ENCODE measurements at places on chromosomes 7 and 10.

DNA sequence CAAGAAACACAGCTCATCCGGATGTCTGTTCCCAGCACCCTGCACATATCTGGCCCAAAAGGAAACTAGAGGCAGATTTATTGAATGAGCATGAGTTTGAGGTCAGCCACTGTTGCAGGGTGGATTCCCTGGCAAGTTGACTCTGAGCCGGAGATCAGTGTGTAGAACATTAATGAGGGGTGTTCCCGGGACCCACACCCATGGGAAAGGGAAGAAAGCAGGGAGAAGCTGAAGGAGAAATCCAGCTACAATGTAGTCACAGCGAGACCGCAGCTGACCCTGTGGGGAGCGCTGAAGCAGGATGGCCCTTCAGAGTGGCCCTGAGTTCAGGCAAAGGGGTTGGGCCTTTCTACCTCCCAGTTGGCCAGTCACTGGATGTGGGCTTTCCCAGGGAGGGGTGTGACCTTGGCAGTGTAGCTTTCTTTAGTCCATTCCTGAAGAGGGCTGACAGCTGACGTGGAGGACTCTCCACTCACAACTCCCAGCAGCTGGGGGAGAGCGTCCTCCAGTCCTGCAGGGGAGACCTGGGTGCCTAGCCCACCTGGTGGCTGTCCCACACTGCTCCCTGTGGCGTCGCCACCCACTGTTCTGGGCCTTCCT lies 324.2 kb upstream of the ZMIZ1 start:
- DNase-seq: no peak

GRCh38 chr10:67883710-67884312 lies 645 bp upstream of the SIRT1 start:
- DNase-seq: no peak

DNA sequence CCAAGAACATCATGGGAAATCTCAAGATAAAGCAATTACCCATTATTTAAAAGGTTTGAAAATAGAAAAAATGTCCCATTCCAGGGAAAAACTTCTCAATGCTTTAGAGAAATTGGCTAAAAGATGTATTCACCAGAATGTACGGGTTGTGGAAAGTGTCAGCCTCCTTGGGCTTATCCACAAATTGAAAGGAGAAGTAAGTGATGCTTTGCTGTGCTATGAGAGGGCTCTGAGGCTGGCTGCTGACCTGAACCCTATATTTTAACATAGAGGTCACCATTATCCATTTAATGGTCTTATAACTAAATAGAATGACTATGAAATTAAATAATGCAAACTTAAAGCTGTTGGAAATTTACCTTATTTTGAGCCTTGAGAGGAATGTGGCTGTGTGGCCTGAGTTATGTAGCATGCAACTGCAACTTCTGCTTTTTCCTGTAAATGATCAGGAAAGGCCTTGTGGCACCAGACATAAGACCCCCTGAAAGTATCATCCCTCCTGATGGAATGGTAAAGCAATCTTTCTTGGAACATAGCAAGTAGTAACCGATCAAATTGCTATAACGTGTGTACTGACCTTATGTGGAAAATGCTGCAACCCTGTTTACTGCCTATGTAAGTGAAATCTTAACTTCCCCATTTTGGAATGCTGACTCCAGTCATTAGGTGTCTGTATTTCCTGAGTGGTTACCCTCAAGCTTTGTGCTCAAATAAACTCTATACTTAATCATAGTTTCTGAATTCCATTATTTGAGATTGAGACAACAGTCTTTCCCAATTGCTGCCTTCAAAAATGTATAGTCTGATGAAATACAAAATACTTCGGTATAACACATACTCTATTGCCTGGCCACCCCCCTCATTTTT lies 6.9 kb downstream of the IFIT1B start:
- DNase-seq: no peak

DNA sequence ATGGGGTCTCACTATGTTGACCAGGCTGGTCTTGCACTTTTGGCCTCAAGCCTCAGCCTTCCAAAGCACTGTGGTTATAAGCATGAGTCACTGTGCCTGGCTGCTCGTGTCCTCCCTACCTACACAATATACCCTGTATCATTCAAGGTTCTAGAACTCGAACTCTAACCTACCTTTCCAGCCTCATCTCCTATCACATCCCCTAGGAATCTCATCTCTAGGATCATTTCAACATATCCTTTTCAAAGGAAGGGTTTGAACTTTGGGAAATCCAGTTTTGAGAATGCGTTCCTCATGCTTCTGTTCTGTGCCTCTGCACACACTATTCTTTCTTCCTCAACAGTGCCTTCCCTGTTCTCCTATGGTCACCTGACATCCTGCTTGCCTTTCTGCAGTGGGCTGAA lies 87.8 kb upstream of the RHEB start:
- no peak for DNase-seq

DNA sequence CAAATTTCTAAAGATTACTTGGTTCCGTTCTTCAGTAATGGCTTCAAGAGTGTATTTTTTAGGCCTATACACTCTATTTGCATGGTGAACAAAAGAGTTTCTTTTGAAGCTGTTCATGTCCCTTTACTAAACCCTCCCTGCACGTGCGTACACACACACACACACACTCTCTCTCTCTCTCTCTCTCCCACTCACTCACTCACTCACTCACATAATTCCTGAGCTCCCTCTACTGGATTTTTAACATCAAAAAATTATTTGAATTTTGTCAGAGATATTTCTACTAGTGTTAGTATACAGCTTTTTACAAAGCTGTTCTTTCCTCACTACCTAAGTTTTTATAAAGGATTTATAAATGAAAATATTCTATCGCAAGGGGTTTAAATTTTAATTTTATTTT lies 85.9 kb downstream of the UBE3C start:
- no peak for DNase-seq

DNA sequence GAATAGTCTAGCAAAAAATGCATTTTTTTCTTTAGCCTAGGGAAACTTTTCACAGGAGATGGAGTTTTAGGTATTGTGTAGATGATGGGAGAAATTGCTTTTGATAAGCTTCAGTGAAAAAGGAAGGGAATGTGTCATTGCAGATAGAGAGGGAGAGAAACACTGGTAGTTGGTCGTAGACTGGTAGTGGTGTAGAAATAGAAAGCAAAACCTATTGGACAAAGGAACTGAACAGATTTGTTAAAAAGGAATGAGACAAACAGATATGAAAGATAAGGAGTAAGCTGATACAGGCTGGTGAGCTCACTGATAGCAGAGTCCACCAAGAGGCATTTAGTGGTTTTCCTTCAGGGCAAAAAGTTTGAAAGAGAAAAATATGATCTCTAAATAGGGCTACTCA lies 94.3 kb downstream of the ZEB1 start:
- no peak for DNase-seq

GRCh38 chr7:50497068-50497642 lies 47.0 kb upstream of the FIGNL1 start:
- no peak for DNase-seq

DNA sequence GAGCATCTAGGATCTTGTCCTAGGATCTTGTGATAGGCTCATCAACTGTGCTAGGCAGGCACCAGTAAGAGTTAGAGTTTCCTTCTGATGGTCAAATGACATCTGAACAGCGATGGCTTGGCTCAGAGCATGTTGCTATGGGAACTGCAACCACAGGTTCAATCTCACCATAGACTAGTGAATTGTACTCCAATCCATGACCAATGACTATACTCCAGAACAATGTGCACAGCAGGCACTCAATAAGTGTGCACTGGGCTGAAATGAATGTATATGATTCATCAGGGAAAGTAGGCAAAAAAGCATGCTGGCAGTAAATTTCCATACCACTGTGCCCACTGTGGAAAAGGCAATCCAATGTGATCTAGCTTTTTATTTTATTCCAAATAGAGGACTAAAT lies 163.6 kb upstream of the HPS1 start:
- no peak for DNase-seq

GRCh38 chr7:31073326-31074119 lies 21.4 kb downstream of the ADCYAP1R1 start:
- DNase-seq: no peak

DNA sequence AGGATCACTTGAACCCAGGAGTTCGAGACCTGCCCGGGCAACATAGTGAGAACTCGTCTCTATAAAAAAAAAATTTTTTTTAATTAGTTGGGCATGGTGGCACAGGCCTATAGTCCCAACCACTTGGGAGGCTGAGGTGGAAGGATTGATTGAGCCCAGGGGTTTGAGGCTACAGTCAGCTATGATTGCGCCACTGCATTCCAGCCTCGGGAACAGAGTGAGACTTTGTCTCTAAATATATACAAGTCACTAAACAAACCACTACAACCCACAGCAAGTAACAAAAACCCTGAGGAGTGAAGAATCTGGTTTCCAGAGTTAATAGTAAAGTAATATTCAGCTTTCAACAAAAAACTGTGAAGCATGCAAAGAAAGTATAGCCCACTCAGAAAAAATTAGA lies 32.7 kb upstream of the HHEX start:
- DNase-seq: no peak

- DNase-seq: no peak
Observed at GRCh38 chr10:76185471-76186301, 754.3 kb downstream of the LRMDA start.

DNA sequence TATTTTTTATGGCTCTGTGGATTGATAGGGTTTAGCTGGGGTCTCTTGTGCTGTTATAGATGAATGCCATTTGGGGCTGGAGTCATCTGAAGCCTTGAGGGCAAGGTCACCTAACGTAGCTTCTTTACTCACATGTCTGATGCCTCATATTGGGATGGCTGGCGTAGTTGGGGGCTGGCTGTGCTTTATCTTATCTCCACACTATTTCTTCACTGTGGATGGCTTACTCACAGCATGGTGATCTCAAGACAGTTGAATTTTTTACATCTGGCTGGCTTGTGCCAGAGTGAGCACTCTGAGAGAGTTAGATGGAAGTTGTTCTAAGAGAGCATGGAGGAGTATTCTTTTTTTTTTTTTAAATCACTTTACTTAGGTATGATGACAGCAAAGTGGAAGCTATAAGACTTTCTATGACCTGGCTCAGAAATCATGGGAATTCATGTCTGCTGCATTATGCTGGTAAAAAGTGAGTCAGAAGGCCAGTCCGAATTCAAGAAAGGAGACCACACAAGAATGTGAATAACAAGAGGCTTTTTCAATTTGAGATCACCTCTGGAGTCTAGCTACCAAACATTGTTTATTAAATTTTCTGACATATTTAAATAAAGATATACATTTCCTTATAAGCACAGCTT lies 252.4 kb upstream of the TPK1 start:
- DNase-seq: no peak

DNA sequence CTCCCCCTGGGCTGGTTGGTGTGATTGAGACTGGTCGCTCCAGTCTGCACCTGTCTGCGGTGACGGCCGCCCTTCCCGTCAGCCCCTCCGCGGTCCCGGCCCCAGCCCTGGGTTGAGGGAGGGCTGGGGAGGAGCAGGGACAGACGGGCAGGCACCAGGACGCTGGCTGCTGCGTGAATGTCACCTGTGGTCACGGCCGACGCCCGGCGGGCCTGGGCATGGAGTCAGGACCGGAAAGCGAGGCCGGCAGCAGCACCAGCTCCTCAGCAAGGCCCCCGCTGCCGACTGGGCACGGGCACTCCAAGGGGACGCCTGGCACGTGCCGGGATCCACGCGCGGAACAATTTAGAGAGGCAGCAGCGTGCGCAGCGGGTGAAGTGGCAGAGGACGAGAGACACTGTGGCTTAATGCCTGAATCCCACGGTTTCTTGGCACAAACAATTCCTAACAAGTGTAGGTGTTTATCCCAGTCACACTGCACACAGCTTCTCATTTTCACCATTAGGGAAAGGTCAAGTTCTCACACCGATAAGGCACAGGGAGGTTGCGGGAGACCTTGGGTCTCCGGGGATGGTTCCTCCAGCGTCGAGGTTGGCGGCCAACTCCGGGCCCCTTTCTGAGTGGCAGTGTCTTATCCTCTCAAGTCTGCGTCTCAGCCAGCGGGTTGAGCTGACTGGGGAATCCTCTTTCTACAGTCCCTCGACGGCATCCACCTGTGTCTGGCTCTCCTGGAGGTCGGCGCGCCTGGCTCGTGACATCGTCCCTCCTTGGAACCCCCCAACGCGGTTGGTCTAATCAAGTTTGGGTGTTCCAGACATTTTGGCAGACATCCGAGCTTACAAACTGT lies 66.4 kb upstream of the ADGRA1 start:
- no peak for DNase-seq

DNA sequence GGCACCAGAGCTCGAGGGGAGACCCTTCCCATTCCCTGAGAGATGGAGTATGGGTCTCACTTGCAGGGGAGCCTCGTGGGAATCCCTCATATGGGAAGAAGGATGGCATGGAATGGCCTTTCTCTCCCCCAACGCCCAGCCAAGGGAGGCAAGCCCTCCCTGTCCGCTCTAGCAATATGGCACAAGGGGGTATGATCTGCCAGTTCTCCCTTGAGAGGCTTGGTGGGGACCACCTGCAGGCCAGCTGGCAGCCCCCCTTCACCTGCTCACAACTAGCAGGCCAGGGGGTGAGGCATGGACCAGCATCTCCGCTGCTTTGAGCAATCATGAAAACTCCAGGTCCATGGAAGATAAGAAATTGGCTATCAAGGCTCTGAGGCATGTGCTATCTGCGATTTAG lies 70.8 kb downstream of the PARP12 start:
- DNase-seq: no peak

DNA sequence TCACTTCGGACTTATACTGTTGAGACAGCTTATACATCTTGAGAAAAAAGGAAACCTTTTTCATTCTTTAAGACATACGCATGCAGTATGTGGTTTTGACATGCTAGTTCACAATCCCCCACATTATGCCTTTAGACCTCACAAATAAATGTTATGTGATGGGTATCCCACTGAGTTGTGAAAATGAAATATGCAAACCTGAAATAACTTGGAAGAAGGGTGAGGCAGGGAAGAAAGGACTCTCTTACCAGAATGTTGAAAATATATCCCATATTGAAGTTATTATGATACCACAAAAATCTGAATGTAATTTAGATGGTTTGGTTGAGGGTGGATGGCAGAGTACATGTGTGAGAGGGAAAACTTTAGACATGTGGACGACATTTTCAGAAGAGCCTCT lies 379.8 kb downstream of the BBS9 start:
- no peak for DNase-seq

- DNase-seq: no peak
Observed at GRCh38 chr10:125857185-125857760, 23.8 kb downstream of the DHX32 start.

DNA sequence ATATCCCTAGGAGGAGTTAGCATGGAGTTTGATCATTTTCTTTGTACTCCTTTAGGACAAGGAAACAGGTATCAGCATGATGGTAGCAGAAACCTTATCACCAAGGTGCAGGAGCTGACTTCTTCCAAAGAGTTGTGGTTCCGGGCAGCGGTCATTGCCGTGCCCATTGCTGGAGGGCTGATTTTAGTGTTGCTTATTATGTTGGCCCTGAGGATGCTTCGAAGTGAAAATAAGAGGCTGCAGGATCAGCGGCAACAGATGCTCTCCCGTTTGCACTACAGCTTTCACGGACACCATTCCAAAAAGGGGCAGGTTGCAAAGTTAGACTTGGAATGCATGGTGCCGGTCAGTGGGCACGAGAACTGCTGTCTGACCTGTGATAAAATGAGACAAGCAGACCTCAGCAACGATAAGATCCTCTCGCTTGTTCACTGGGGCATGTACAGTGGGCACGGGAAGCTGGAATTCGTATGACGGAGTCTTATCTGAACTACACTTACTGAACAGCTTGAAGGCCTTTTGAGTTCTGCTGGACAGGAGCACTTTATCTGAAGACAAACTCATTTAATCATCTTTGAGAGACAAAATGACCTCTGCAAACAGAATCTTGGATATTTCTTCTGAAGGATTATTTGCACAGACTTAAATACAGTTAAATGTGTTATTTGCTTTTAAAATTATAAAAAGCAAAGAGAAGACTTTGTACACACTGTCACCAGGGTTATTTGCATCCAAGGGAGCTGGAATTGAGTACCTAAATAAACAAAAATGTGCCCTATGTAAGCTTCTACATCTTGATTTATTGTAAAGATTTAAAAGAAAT lies 4.8 kb downstream of the BAMBI start:
- DNase-seq: no peak

Measured in stimulated activated naive CD8-positive, alpha-beta T cell treated with anti-CD3 and anti-CD28 coated beads, Interleukin-15, amount 100 ng/mL, for 72 hours (primary cell).